ENCODE measurements at places on chromosomes 1 and 21.

DNA sequence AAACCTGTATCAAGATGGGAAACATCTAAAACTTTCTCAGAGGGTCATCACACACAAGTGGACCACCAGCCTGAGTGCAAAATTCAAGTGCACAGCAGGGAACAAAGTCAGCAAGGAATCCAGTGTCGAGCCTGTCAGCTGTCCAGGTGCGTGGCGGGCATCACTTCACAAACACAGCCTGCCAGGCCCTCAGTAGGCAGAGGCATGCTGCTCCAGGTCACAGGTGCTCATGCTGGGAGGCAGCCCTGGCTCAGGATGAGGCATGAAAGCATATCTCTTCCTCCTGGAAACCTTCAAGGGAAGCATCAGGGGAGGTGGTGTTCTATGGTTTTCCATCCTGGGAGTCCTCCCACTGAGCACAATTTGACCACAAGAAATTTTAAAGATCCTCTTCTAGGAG, 6.3 kb downstream of the CD2 start:
- DNase-seq: no peak

- no peak for DNase-seq
Measured at GRCh38 chr1:198492872-198493271, 47.6 kb downstream of the ATP6V1G3 start.

GRCh38 chr1:6732942-6733341, 31.3 kb upstream of the DNAJC11 start:
- no peak for DNase-seq

- DNase-seq: no peak
Measured at GRCh38 chr1:46665983-46666382, 2.2 kb downstream of the ATPAF1 start.

GRCh38 chr1:35178295-35178695, 14.7 kb downstream of the SFPQ start:
- no peak for DNase-seq

DNA sequence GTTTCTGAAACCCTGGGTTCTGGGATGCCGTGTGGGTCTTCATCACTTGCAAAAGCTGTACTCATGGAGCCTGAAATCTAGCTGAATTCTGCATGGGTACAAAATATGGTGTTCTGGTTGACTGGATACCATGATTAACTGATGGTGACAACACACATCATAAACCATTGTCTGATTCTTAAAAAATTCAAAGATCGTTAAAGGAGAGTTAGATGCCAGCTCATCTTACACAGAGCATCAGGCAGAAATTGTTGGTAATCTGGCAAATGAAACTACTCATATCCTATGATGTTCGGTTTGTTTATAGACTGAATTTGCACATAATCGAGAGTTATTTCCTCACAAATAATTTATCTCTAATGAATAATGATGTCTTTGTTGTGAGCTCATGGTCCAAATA, 218.1 kb upstream of the PKN2 start:
- no peak for DNase-seq

DNA sequence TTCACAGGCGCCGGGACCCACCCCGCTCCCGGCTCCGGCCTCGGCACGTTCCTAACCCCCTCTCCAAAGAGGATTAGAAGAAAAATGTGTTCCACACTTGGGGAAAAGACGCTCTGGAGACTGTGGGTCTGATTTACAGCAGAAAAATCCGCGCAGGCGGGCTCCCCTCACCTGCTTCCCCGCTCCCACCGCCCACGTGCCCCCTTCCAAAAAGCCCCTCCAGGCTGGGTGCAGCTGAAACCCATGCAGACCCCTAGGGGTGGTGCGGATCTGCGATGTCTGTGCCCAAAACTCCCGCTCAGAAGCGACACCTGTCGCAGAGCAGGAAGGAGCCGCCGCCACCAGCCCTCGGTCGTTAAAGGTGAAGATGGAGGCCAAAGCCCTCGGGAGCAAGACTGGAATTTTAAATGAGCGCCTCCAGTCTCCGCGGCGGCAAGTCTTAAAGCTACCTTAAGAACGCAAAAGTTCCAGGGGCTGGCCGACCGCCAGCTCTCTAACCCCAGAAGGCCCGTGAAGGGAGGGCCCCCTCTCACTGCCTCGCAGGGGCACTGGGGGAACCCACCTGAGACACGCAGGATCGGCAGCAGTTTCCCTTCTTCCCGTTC, 688 bp upstream of the CHD5 start:
- DNase-seq: no peak

GRCh38 chr1:148388260-148389026, 94.7 kb downstream of the PPIAL4G start:
- peak; percentile 91 for DNase-seq

DNA sequence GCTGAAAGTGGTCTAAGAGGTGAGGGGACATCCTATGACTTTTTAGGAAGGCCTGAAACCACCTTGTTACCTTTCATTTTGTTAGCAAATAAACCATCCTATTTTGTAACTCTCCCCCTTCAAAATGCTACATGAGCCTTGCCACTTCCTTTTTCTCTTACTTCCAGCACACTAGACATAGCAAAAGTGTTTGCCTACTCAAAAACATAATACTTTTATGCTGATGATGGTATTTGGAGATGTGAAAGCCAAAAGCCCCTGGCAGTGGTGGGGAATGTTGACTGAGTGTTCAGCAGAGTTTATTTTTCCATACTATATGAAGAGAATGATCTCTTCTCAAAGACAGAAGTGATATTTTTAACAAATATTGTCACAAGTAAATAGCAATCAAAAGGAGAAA, 134.2 kb downstream of the EDEM3 start:
- no peak for DNase-seq

GRCh38 chr1:37461698-37462436, 12.5 kb upstream of the ZC3H12A start:
- no peak for DNase-seq

GRCh38 chr1:203178821-203179666, 3.4 kb upstream of the MYBPH start:
- no peak for DNase-seq

GRCh38 chr1:203406446-203407045, 55.6 kb upstream of the FMOD start:
- no peak for DNase-seq

DNA sequence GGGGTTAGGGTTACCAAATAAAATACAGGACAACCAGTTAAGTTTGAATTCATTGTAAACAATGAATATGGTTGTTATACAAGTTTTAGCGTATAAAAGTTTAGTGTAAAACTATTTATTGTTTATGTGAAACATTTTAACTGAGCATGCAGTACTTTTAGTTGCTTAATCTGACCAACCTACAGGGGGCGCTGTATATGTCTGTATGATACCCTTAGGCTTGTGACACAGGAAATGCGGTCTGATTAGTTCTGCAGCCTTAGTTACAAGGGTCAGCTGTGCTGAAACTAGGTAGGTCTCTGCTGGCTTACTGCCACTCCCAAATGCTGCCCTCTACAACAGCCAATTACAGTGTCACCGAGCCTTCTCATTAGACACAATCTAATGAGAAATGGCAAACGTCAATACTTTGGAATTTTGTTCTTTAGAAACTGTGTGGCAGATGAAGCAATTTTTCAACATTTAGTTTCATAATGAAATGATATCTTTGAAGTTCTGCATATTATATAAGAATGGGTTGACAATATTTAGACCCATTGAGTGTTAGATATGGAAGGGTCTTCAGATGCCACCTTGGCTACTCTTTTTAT, 56.2 kb downstream of the NTNG1 start:
- DNase-seq: no peak

DNA sequence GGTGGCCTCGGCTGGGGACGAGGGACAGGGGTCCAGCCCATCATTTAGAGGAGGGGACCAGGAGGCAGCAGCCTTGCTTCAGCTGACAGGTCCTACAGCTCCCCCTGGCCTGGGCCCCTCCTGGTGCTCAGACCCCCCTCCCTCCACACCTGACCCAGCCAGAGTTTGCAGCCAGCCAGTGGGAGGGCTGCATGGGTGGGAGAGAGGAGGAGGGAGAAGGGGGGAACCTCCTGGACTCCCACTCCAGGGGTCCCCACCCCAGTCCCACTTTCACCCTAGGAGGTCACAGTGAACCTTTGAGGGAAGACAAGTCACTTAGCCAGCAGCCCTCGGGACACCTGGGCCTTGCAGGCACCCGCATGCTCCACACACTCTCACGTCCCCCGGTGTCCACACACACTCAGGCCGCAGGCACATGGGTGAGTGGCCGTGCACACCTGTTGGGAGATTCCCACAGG, 108.9 kb upstream of the ZBTB40 start:
- no peak for DNase-seq

- DNase-seq: no peak
Measured at GRCh38 chr1:24720152-24720551, 25.1 kb upstream of the CLIC4 start.

GRCh38 chr1:51607681-51608095, 9.2 kb upstream of the OSBPL9 start:
- no peak for DNase-seq

- no peak for DNase-seq
Measured at GRCh38 chr21:41897700-41898099, 18.6 kb upstream of the PRDM15 start.

DNA sequence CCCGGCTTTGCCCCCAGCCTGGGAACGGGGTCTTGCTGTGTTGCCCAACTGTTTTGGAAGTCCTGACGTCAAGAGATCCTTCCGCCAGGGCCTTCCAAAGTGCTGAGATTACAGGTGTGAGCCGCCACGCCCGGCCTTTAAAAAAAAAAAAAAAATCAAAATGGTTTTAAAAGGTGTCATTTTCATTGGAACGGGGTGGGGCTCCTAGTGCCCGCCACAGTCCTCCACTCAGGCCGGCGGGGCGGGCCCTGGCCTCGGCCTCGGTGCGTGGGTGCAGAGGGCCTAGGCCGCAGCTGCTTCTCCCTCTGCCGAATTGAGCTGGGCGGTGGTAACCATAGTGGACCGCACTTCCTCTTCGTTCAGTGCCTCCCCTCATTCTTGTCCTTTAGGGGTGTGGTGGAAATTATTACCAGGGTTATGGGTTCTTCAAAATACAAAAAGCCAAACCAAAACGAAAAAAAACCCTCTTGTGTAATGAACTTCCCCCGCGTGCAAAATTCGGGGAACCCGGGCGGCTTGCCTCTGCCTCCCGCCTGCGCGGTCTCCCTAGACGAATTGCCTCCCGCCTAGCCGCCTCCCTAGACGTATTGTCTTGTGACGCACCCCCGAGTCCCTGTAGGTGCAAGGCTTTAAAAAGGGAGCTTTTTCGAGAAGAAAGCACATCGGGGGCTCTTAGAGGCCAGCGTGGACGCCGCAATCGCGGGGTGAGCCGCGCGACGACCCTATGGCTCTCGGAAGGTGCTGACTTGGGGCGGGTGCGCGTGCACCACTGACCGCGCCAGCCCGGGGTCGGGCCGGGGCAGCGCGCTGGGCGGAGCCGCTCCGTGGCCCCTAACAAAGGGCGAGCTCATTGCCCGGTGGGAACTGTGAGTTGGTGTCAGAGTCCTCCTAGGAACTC, 10.5 kb upstream of the SPEN start:
- peak; percentile 67 for DNase-seq

DNA sequence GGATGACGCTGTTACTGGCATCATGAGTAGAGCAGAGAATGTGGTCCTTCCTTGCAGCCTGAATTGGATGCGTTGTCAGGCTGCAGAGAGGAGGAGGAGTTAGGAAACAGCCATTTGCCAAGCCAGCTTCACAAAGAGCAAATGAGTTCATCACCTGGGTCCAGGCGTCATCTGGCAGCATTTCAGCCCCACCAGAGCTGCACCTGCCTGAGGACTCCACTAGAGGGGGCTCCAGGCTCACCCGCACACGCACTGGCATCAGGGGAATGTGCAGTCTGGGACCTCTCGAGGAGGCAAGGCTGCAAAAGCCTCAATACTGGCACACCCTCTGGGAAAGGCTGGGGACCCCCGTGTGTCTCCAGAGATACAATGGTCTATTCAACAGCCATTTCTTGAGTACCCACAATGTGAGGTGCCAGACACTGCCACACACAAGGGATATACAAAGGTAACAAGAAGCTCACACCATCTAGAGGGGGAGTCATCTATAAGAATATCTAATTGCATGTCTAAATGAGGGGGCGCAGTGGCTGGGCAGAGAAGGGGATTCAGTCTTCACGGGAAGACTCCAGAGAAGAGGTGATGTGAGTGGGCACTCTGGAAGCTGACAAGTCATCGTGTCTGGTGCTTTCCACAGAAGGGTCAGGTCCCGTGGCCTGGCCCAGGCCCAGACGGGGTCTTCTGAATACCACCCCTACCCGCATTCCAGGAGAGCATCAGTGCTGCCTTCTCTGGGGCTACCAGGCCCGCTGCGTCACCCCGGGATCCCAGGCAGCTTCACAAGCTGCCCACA, 53.5 kb upstream of the CNTN2 start:
- DNase-seq: peak; percentile 63

DNA sequence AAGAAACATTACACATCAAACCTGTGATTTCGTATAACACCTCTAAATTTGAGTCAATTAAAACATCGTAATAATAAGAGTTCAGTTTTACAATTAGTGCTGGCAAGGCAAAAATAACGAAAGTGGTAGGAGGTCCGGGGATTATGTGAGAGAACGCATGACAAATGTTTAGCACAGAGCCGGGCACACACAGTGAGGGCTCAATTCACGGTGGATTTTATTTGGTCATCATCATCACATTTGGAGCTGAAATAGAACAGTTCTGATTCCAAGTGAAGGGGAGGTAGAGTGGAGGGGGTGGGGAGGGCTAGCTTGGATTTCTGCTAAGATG, 20.0 kb downstream of the H3-3A start:
- DNase-seq: no peak

DNA sequence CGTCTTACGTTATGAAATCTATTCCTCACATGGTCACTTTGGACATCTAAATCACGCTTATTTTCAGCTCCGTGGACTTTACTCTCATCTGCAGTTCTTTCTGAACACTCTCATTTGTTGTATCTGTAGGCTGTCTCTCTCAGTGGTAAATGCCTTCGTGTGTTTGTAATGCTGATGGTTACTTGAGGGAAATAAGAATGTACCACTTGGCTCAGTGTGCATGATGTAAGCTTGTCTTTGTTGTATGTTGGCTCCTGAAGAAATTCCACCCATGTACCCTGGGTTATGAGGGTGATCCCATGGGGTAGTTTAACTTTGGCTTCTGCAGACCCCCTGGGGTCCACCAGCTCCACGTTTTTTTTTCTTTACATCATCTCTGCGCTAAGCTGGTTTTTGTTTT, 378.4 kb downstream of the SETD4 start:
- DNase-seq: no peak

DNA sequence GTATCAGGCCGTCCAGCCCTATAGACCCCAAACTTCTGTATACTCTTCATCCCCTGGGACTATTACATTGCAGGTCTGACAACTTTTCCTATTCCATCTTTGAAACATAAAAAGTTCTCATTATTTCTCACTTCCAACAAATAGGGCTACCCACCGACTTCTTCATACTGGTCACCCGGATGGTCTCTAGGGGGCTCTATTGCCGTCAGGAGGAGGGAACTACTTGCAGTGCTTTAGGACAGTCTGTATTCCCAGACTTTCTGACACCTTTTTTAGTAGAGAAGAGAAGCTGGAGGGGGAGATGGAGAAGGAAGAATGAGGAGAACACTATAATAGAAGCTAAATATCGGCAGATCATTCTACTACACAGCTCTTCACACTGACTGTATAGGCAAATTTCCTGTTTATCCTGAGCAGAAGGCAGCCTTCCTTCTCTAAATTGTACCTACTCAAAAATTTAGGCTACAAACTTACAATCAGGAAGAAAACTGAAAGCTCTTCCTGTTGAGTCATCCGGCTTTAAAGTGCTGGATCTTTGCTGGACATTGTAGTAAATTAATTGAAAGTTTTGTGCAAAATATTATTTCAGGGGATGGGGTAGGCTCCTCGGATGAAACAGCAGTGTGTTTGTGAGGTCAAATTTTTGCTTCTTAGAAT, 54.6 kb downstream of the CDC7 start:
- no peak for DNase-seq

Data from activated CD4-positive, alpha-beta memory T cell treated with anti-CD3 and anti-CD28 coated beads, Interleukin-2, amount 10 ng/mL, durations not matched to agents 7 days and 5 days (primary cell).